HL-60 (cell line): ENCODE measurements at places on chromosomes 5 and 9.

- no peak for DNase-seq
Measured at GRCh38 chr5:180099733-180100611, 28.4 kb upstream of the RNF130 start.

DNA sequence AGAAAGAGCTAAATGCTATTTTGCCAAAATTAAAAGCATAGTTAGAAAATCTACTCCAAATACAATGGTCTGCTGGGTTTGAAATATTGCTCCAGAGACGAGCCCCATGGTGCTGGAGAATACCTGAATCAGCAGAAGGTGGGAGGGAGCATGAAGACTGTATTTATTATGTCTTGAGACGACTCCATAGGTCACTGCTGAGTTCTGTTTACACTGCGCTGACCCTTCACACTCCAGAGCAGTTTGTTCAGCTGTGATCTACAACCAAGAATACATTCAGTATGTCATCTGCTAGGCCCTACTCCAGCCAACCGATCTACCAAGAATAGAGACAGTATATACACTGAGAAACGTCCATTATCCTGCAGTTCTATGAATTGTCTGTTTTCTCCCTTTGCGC lies 150.5 kb downstream of the TLE1 start:
- no peak for DNase-seq

- DNase-seq: no peak
Measured at GRCh38 chr5:55230086-55230629, 3.0 kb upstream of the MCIDAS start.

- DNase-seq: no peak
Measured at GRCh38 chr9:123536455-123536868, 180.5 kb downstream of the CRB2 start.

GRCh38 chr9:101463397-101463796 lies 27.8 kb upstream of the ALDOB start:
- DNase-seq: no peak

DNA sequence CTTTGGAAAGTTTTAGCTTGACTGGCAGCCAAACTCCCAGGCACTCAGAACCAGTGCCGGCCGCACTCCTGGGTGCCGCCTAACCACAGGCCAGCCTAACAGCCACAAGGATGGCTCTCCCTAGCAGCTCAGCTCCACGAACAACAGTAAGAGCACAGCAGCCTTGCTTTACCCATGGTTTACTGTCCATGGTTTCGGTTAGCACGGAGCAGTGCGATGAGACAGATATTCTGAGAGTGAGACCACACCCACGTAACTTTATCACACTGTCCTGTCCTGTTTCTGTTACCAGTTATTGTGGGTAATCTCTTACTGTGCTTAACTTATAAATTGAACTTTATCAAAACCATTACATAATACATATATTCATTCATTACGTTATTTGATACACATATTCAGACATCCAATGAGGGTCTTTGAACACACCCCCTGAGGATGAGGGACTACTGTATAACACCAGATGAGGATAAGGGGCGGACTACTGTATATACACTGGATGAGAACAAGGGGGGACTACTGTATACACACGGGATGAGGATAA lies 12.4 kb downstream of the CLPTM1L start:
- DNase-seq: no peak

DNA sequence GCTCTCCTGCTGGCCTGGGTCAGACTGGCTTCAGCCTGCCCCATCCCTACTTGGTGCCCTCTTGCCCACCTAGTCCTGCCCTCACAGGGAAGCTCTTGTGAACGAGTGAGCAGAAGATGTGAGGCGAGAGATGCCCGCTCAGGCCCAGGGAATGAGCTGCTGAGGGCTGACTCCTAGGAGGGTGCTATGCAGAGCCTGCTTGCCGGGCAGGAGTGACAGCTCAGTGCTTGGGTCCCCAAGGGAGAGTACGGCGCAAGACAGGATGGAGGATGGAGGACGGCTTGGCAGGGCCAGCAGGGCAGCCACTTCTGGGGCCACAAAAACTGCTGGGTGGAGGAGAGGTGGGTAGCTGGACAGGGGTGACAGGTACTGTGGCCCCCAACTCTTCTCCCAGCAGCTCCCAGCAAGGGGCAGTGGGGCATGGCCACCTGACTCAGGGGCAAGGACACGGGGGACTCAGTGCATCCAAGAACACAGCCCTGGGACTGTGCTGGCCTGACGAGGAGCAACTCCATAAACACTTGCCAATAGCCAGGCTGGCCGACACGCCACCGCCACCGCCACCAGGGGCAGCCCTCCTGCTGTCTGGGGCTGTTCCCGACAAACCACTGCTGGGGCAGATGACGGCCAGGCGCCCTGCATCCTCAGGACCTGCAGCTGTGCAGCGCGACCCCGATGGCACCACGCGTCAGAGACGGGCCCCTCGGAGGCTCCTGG lies 55.6 kb upstream of the UBAC1 start:
- no peak for DNase-seq

DNA sequence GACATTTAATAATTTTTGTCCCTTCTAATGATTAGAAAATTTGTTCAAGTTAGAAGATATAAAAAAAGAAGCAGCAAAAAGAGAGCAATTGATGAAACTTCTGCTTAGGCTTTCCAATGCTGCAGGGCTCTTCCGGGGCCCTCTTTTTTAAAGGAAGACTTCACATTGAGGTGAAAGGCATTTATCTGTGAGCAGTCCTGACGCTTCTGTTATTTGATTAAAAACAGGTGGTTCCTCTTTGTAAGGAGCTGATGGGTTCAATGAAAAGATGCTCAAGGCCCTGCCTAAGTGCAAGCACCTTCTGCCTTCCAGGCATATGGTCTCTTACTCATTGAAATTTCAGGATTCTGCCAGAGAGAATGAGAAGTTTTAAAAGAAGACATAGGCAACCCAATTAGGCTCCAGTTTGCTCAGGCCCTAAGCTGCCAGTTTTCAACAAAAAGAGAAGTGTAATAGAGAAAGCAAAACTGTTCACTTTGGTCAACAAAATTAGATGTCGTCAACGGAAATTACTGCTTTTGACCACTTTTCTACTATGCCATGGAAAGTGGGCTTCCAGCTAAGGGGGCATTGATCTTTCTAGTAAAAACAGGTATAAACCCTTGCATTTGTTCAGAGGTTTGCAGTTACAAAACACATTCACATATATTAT lies 100.2 kb downstream of the INSYN2B start:
- DNase-seq: peak; percentile 32

GRCh38 chr5:173663352-173664153 lies 47.1 kb upstream of the BOD1 start:
- DNase-seq: no peak

DNA sequence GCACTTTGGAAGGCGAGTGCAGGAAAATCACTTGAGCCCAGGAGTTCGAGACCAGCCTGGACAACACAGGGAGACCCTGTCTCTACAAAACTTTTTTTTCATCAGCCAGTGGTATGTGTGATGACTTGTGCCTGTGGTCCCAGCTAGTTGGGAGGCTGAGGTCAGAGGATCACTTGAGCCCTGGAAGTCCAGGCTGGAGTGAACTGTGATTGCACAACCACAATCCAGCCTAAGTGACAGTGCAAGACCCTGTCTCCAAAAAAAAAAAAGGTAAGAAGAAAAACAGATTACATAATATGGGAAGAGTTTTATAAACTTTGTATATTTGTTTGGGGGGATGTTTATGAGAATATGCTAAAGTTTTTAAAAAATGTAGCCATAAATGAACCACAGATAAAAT lies 76.5 kb upstream of the CER1 start:
- no peak for DNase-seq

DNA sequence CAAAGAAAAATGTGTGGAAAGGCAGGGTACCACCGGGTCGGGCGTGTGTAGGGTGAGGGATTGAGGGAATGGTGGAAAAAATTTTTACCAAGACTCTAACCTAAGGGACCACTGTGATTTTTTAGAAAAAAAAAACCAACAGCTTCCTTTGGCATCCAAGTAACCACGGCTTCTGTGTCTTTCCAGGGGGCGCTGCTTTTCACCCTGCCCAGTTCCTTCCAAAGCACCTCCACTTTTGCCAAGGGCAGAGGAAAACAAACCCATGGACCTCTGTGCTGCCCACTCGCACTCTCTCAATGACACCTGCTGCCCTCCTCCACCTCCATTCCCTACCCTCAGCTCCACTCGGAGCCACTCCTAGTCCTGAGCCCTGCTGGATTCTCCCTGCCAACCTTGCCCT lies 381.0 kb downstream of the ENC1 start:
- DNase-seq: no peak

DNA sequence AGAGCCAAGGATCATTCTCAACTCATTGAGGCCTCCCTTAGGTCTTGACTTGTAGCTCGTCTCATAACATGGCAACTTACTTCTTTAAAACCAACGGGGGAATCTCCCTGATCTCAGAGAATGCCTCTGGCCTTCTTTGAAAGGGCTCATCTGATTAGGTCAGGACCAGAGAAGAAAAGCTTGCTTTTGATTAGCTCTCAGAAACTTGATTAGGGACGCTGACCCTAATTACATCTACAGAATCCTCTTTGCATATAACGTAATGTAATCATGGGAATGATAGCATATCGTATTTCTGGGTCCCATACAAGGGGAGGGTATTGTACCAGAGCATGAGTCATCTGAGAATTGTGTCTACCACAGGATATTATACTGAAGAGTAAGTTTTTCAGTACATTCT lies 125.1 kb upstream of the SH3GL2 start:
- no peak for DNase-seq

DNA sequence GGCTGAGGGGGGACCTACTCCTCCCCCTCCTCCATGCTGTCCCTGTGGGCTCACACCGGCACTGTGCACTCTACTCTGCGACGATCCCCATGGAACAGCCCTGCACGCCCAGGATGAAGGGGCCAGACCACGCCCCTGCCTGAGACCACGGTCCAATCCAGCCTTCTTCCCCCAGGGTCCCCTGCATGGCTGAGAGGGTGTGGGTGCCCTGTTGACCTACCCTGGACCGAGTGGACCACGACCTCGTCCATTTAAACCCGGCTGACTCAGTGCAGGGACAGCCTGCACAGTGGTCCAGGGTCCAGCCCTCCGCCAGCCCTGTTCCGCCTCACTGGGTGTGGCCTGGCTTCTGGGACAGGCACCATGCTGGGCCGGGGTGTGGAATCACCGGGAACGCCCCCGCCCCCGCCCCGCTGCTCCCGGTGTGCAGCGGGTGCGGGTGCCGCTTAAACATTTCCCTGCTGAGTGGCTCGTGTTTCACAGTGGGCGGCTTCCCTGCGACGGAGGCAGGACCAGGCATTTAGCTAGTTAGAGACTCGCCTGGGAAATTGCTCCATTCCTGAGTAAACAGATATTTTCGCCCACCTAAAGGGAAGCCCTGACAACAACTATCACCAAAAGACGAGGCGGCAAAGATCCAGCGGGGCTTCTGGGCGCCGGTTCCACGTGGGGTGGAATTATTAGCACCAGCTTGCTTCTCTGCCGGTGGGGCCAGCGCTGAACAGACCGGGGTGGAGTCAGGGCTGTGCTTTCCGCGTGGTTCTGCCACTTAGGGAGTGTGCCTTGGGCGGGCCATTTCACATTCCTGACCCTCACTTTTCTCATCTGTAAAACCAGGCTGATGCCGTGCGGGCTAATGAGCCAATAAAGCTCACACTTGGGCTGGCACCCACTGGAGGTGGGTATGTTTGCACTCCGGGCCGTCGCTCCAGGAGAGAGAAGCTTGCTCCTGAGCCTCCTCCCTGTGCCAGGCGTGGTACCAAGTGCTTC lies 22.6 kb downstream of the DBH start:
- DNase-seq: no peak

DNA sequence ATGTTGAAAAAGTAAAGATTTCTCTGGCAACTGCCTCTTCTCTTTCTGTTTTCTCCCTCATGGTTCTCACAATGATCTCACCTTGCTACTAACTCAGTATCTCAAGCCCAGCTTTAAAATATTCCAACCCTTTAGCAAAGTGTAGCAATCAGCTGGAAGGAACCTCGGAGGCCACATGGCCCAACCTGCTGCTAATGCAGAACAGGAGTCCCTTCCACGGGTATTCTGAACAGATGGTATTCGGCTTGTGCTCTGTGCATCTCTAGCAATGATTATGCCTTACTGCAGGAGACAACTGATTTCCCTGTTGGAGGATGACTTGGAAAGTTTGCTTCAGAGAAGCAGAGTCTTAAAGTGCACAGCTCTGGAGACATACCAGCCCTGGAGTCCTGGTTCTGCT lies 151.8 kb upstream of the PPP1R2B start:
- DNase-seq: no peak

- DNase-seq: no peak
Measured at GRCh38 chr9:96052686-96053085, 177.2 kb downstream of the ERCC6L2 start.

GRCh38 chr5:174731214-174732035 lies 7.0 kb downstream of the MSX2 start:
- DNase-seq: no peak

DNA sequence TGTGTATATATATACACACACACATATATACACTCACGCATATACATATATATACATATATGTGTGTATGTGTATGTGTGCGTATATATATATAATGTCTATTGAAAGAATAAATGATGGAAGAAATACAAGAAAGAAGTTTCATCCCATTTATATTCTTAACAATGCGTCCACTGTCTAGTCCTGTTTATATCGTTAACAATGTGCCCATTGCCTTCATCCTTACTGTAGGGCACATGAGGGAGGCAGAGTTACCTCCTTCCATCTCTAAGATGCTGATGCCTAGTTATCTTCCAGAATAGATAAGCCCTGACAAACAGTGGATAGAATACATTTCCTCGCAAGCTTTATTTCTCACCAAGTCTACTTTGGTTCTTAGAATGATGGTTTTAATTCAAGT lies 389.8 kb upstream of the SEMA6A start:
- no peak for DNase-seq

- DNase-seq: no peak
Measured at GRCh38 chr9:20848490-20848889, 164.4 kb downstream of the FOCAD start.

GRCh38 chr5:59528202-59528862 lies 365.2 kb downstream of the PDE4D start:
- DNase-seq: no peak

GRCh38 chr5:126449751-126450271 lies 26.6 kb downstream of the GRAMD2B start:
- no peak for DNase-seq

DNA sequence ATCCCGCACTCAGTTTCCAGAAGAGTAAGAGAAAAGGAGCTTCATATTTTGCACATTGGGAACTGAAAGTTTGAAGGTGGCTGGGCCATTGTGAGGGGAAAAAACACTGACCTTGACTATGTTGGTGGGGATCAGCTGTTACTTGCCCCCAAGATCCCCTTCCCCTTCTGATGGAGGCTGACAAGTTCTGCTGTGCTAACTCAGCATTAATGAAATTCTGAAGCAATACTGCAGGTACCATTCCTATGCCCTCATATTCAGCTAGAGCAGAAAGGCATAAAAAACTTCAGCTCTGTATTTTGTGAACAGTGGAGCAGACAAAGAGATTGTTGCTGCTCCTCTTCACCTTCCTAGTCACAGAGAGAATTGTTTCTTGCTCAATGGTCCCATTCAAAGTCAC lies 1013.8 kb upstream of the C9orf72 start:
- DNase-seq: no peak

DNA sequence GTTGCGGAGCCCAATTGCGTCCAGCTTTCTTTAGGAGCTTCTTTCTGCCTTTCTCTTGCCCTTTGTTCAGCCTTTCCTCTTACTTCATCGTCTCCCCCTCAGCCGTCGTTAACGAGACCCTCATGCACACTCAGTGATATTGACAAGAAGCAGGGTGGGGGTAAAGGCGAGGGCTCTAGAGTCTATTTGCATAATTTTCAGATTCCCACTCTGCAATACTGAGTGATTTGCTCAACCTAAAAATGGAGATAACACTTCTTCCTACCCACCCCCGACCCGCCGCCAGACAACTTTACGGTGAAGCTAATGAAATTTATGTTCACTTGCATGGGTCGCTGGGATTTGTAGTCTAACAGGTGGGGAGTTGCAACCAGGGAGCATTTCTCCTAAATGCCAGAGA lies 1.3 kb upstream of the TBC1D2 start:
- DNase-seq: peak; percentile 63

- DNase-seq: no peak
Measured at GRCh38 chr5:120517607-120518252, 53.6 kb downstream of the PRR16 start.
